ENCODE measurements at places on chromosomes 1 and 21.

GRCh38 chr1:19461220-19461554 is 24.2 kb downstream of the CAPZB start:
- no peak for DNase-seq

- DNase-seq = no peak
Measured at GRCh38 chr1:200535605-200536004, 84.9 kb downstream of the KIF14 start.

DNA sequence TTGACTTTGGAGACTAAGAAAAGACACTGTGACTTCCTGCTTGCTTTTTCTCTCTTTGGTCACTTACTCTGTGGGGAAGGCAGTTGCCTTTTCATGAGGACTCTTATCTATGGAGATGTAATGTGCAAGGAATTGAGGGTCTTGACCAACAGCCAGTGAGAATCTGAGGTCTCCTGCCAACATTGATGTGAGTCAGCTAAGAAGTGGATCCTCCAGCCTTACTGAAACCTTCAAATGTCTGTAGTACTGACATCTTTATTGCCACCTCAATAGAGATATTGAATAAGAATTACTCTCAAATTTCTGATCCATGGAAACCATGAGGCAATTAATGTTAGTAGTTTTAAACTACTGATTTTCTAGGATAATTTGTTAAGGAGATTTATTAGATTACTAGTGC is 598.4 kb downstream of the ADGRL2 start:
- no peak for DNase-seq

DNA sequence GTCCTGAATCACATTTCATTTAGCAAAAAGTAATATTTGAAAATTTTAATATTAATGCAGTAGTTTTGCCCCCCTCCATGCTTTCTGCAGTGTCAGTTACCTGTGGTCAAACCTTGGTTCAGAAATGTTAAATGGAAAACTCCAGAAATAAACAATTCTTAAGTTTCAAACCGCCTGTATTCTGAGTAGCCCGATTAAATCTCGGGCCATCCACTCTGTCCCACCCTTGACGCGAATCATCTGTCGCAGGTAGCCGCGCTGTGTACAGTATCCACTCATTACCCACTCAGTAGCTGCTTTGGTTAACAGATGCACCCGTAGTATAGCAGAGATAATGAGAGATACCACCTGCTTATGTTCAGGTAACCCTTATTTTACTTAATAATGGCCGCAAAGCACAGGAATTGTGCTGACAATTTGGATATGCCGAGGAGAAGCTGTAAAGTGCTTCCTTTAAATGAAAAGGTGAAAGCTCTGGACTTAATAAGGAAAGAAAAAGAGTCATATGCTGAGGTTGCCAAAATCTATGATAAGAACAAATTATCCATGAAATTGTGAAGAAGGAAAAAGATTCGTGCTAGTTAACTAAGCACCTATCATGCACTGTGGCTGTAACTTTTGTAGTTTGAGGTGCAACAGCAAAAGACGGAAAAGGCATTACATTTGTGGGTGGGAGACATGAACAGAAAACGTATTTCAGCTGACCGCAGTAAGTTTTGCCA is 889 bp upstream of the SCYL3 start:
- DNase-seq = no peak

DNA sequence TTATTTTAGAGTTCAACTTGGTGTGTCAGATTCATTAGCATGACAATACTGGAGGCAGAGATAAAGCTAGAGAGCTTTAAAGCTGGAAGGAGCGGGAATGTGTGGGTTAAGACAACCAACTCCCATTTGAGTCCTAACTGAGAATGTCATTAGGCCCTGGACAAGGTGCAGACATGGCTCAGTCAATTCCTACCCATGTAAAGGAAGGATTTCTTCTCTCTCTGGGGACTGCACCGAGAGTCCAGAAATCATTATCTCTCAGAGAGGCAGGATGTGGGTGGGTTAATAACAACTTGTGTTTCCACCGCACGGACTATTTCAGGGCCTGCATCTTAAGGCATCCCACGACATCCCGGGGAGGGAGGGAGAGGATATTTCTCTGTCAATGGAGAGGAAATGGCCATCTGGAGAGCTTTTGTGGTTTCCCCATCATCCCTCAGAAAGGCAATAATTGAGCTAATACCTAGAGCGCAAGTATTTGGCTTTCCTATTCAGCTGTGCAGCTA is 46.7 kb upstream of the SARS1 start:
- DNase-seq = no peak

GRCh38 chr1:185467122-185467521 is 150.1 kb upstream of the IVNS1ABP start:
- no peak for DNase-seq

GRCh38 chr1:245235156-245235555 is 80.4 kb downstream of the KIF26B start:
- no peak for DNase-seq

GRCh38 chr1:61743431-61743705 is 1.1 kb downstream of the PATJ start:
- no peak for DNase-seq

- no peak for DNase-seq
Measured at GRCh38 chr1:248810000-248810726, 15.6 kb downstream of the SH3BP5L start.

- DNase-seq = no peak
Measured at GRCh38 chr1:233253832-233254331, 41.6 kb downstream of the PCNX2 start.

GRCh38 chr1:30036666-30037065 is 686.7 kb downstream of the MATN1 start:
- no peak for DNase-seq

- DNase-seq = no peak
Measured at GRCh38 chr1:6288026-6288425, 27.1 kb upstream of the GPR153 start.

DNA sequence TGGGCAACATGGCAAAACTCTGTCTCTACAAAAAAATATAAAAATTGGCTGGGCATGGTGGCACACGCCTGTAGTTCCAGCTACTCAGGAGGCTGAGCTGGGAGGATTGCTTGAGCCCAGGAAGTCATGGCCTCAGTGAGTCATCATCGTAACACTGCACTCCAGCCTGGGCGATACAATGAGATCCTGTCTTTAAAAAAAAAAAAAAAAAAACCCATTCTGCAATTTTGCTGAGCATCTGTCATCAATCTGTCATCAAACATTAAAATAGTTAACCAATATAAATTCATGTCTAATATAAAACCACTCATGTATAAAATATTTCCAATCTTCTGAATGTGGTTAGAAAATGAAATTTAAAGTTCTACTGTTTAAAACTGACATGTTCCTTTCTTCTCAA is 56.9 kb downstream of the LPAR3 start:
- DNase-seq = no peak

- no peak for DNase-seq
Measured at GRCh38 chr1:235683653-235684052, 34.1 kb upstream of the GNG4 start.

DNA sequence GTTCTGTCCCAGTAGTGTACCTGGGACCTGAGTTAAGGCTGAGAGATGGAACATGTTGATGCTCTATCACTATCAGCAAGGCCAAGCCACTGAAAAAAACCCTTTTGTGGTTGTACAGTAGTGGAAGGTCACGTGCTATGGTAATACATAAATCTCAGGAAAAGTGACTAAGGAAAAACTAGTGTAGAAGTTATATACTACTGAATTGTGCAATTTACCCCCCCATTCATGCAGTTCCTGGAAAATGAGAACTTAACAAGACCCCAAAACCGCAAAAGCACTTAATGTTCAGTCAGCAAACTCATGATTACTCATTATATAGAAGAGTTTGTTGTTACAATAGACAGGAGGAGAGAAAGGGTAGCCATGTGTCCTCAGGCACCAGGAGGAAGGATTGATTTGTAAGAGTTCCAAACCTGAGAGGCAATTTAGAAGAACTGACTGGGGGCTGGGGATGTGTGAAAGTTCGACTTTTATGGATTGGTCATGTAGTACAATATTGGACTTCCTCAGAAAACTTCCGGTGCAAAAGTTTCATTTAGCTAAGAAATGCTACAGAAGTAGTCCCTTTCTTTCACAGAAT is 91.6 kb downstream of the RGL1 start:
- DNase-seq = peak; percentile 50

- no peak for DNase-seq
Measured at GRCh38 chr1:20634594-20635084, 1.4 kb downstream of the PINK1 start.

DNA sequence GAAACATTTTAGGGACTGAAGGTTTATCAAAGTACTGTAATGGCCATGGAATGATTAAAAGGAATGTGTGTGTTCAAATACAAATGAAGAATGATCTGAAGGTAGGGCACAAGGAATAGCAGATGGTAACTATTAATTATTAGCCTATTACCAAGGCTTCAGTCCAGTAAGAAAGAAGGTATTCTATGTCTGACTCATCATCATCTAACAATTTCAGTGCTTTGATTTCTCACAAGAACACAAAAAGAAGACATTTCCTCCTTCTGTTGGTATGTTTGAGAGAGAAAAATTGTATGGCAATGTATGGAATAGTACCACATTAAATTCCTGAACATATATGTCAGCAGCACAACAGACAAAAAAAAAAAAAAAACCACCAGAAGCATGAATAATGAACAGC is 57.5 kb downstream of the TYW3 start:
- no peak for DNase-seq

DNA sequence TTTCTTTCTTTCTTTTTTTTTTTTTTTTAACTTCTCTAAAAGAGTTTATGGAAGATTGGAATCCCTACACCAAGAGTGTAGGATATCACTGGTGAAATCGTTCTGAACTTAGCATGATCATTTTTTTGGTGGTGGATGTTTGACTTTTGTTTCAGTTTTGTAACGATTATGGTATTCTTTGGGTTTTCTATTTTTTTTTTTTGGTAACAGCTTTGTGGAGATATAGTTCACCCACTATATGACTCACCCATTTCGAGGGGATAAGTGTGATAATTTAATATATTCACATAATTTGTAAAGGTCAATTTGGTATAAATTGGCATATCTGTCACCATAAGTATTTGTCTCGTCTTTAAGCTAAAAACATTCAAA is 29.2 kb downstream of the AGPAT3 start:
- no peak for DNase-seq

GRCh38 chr1:158059984-158060383 is 66.5 kb downstream of the KIRREL1 start:
- DNase-seq = no peak

DNA sequence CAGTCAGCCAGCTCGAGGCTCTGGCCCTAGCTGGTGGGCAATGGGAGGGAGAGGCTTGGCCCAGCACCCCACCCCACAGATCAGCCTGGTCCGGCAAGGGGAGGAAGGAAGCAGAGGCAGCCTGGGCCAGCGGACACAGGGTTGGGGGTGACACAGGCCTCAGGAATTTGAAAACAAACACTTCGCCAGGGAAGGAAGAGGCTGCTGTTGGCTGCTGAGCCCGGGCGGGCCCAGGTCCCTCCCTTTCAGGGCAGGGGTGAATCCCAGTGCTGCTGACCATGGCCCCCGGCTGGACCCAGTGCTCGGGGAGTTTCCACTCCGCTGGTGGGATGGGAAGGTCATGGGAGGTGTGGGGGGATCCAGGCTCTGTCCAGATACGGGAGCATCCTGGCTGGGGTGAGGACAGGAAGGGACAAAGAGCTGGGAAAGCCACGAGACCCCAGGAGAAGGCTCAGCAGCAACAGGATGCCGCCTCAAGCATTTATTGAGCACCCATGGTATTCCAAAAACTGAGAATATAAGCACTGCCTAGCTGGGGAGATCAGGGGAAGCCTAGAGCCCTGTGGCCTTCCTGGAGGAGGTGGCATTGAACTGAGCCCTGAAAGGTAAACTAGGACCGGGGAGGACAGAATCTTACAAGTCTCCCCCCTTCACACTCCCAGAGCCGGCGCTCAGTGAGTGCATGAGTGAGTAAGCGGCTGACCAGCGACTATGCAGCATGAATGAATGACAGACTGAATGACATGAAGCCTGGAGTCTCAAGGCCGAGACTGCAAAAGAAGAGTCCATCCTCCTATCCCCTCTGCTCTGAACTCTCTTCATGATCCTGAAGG is 26.2 kb upstream of the EPHA2 start:
- no peak for DNase-seq

DNA sequence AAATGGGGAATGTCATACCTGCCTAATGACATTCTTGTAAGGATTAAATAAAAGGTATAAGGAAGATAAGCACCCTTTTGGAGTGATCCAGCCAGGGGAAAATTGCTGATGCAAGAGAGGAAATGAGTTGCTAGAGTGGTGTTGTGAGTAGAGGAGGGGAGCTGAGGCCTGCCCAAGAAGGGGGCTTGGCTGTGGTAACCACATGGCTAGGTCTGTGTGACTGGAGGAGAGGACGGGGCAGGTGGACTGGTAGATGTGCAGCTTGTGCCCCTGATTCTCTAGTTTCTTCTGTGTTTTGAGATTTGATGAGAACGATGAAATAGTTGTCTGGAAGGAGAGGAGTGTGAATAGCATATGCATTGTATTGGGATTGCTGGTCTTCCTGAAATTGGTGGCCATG is 6.6 kb downstream of the TXLNA start:
- no peak for DNase-seq

DNA sequence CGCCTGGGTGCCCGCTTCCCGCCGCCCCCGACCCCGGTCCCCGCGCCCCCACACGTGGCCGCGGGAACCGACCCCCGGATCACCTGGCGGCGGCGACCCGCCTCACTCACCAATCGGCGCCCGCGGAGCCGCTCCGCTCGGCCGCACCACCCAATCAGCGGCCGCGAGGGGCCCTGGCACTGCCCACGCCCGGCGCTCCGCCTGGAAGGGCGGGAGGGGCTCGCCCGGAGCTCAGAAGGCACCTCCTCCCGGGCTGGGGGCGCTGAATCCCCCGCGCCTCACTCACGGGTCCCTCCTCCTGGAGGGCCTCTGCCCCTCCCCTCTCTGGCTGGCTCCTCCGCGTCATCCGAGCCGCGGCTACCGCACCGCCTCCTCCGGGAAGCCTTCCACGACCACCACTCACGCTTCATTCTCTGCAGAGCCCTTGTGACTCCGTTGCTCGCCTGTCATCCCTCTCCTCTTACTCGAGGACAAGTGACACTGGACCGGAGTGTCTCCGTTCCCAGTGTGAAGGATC is 374 bp downstream of the SH2D5 start:
- DNase-seq = no peak

- DNase-seq = no peak
Measured at GRCh38 chr1:193346085-193346484, 159.7 kb upstream of the B3GALT2 start.

GRCh38 chr1:39540504-39541031 is 36.0 kb downstream of the PABPC4 start:
- DNase-seq = peak; percentile 15

- no peak for DNase-seq
Measured at GRCh38 chr1:1259119-1259488, 12.6 kb upstream of the C1QTNF12 start.

DNA sequence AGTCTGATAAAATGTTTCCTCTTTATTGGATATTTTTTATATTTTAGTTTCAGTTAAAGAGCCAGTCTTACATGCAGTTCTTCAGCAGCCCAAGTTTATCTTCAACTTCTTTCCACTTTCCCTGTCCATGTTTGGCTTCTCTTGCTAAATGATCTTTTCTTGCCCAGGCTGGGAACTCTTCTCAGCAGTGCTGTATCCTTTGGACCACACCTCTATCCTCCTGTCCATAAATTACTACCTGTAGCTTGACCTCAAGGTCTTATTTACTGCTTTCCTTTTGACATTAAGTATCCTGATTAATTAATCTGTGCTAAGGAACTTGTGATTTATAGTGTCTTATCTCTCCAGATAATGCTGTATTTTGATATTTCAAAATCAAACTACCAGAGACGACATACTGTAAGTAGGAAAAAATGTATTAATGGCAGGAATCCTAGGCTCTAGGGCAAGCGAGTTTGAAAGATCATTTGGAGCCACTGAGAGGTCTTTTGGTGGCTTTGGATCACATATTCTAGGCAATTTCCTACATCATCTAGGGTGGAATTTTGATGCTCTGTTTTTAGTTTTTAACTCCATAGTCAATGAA is 20.5 kb upstream of the PDC start:
- DNase-seq = no peak

Data from bone marrow (tissue), 2 donors.